Left kidney (tissue), 8 donors: ENCODE measurements at places on chromosomes 11 and 22. TPM values are rescaled to one million over a fixed set of nuclear protein-coding genes. Genes with fewer than 3 reads are reported as not detected.

The TMEM191C gene
- polyA plus RNA-seq = 1.8 TPM

The PRRG4 gene
- 6.6 TPM for polyA plus RNA-seq

The IMMP1L gene
- polyA plus RNA-seq = 48.3 TPM

The OR51B5 gene
- polyA plus RNA-seq = 0.20 TPM

The H19 gene
- polyA plus RNA-seq = 2,033 TPM

The PTPN5 gene
- polyA plus RNA-seq = 0.81 TPM

The CCDC89 gene
- 3.0 TPM for polyA plus RNA-seq

The MMP3 gene
- polyA plus RNA-seq = not detected

The ROBO3 gene
- polyA plus RNA-seq = 27.8 TPM

The WDR74 gene
- 42.1 TPM for polyA plus RNA-seq

The RTN3 gene
- 184 TPM for polyA plus RNA-seq

The P4HA3 gene
- polyA plus RNA-seq = 1.0 TPM

The ARHGEF17 gene
- polyA plus RNA-seq = 94.4 TPM

The TPBGL gene
- 0.17 TPM for polyA plus RNA-seq

The TRIM48 gene
- not detected for polyA plus RNA-seq

The RCOR2 gene
- 12.2 TPM for polyA plus RNA-seq

The MRGPRF gene
- 18.9 TPM for polyA plus RNA-seq

The OR8A1 gene
- polyA plus RNA-seq = 0.05 TPM

The ADM2 gene
- 4.8 TPM for polyA plus RNA-seq

The OR9Q1 gene
- polyA plus RNA-seq = not detected

The LMO2 gene
- 28.6 TPM for polyA plus RNA-seq

The PNPLA3 gene
- 2.0 TPM for polyA plus RNA-seq

The KCNJ4 gene
- polyA plus RNA-seq = 0.18 TPM

The LUZP2 gene
- polyA plus RNA-seq = 1.7 TPM

The LRRC4C gene
- 17.0 TPM for polyA plus RNA-seq

The GRAMD4 gene
- 17.0 TPM for polyA plus RNA-seq

The SAMM50 gene
- 60.5 TPM for polyA plus RNA-seq

The VWCE gene
- polyA plus RNA-seq = 4.7 TPM

The OVCH2 gene
- 4.0 TPM for polyA plus RNA-seq

The P2RY6 gene
- polyA plus RNA-seq = 0.85 TPM

The SGSM1 gene
- 2.7 TPM for polyA plus RNA-seq

The SCGB2A2 gene
- polyA plus RNA-seq = not detected

The RAC2 gene
- polyA plus RNA-seq = 5.1 TPM

The YPEL1 gene
- polyA plus RNA-seq = 20.9 TPM

The SERPING1 gene
- 137 TPM for polyA plus RNA-seq

The ACR gene
- polyA plus RNA-seq = 0.38 TPM

The UBQLNL gene
- 1.4 TPM for polyA plus RNA-seq

The MS4A6A gene
- polyA plus RNA-seq = 14.2 TPM

The ZNF143 gene
- polyA plus RNA-seq = 30.2 TPM

The UPK2 gene
- 11.8 TPM for polyA plus RNA-seq

The B3GAT3 gene
- polyA plus RNA-seq = 26.3 TPM

The ADAMTS15 gene
- polyA plus RNA-seq = 54.1 TPM

The C22orf31 gene
- polyA plus RNA-seq = 1.5 TPM
